LNCaP clone FGC (cell line): ENCODE measurements at places on chromosomes 3 and 15.

DNA sequence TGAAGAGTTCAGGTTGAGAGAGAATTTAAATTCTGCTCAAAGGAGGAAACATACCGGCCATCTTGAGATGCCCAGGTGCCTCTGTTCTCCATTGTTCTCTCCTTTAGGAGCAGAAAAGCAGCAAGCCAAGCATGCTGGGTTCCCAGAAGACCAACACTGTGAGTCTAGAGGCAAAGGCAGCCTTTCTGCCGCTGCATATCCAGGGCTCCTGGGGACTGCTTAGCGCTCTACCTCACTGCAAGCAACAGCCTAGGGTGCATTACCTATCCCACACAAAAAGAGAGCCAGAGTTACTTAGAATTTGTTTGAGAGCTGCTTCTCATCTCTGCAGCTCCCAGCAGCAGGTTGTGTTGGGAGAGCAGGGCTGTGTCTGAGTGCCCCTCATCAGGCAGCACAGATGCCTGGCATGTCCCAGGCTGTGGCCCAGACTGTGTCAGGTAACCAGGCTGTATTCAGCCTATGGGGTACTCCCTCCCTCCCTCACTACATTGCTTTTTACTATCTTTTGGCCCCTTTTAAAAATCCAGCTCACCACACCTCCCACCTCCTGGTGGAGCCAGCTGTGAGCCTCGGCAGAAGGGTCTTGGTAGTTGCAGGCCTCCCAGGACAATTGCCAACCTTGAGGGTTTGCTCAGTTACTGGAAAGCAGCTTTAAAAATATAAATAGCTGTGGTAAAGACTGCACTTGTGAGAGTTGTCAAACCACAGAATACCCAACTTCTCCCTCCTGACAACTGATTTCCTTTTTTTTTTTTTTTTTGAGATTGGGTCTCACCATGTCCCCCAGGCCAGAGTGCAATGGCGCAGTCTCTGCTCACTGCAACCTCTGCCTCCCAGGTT lies 30.2 kb downstream of the BCL2L10 start:
- no peak for DNase-seq

GRCh38 chr3:160472344-160472743 lies 22.8 kb upstream of the TRIM59 start:
- no peak for DNase-seq

- no peak for DNase-seq
These were observed 473.9 kb upstream of the PPP2R3A start for GRCh38 chr3:135491491-135492205.

DNA sequence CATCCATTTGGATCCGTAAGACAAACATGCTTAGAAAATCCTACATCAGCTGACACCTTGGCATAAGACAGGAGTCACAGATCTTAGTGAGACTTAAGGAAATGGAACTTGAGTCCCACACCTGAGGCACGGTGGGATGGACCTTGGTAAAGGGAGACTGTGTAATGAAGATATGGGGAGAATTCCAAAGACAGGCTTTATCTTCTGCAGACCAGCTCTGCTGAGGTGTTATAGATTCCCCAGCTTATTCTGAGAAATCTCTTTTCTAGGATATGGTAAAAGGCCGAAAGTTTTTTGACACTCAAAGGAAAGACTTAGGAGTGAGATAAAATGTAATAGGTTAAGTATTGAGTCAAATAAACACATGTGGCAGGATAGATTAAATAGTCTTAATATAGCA lies 8.3 kb upstream of the MTMR10 start:
- DNase-seq = no peak

DNA sequence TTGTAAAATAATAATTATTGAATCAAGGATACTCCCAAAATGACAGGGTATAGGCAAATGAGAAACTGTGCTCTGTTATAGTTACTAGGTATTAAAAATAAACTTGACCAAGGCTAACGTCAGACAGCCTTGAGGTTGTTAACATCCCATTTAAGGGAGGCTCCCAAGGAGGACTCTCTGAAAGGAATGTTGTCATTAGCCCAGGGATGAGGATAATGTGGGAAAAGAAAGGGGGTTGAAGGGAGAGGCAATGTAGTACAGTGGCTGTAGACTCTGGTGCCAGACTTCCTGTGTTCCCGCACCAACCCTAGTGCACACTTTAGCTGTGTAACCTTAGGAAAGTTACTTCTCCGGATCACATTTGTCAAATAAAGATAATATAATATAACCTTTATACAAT lies 47.0 kb upstream of the RARB start:
- DNase-seq = no peak

- DNase-seq = no peak
These were observed 17.7 kb upstream of the GK5 start for GRCh38 chr3:142243134-142243533.

DNA sequence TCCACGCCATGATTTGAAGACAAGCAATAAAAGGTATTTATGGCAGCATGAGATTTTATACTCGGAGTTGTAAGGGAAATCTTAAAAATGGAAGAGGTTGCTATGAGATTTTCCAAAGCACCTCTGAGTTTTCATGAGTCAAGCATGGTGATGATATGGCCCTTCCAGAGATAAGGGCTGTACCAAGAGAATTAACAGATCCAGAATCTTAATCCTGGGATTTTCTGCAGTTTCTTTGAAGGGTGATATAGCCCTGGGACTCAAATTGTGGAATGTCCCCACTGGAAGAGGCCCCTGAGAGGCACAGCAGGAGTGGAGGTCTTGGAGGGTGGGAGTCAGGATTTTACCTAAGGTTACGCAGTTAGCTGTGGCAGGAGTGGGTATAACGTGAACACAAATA lies 243.3 kb downstream of the ZNF621 start:
- no peak for DNase-seq

DNA sequence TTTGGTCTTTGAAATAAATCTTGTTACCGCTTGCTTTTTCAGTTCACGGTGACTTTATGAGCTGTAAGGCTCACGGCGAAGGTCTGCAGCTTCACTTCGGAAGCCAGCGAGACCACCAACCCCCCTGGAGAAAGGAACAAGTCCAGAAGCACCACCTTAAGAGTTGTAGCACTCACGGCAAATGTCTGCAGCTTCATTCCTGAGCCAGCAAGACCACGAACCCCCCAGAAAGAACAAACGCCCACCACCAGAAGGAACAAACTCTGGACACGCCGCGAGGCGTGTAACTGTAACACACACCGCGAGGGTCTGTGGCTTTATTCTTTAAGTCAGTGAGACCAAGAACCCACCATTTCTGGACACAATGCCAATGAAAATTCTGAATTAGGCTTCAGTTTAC lies 28.8 kb downstream of the GOLGA6A start:
- DNase-seq = no peak

DNA sequence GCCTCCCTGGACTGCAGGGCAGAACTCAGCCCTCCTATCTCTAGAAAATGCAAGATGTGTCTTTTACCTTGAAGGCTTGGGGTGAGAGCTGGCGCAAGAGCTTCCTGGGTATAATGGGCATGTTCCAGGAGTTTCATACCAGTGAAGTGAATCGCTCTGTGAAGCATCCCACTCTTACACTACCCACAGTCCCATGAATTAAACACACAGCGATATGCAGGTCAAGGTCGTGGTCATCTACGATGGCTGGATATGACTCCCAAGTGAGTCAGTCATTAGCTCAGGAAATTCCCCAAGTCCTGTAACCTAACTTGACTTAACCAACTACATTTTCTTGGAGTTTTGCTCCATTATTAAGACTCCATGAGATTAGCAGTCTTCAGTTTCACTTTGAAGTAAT lies 439.7 kb downstream of the NTRK3 start:
- DNase-seq = no peak
